ENCODE measurements at places on chromosomes 3 and 15.

- no peak for DNase-seq
Observed at GRCh38 chr15:68298336-68298735, 20.8 kb downstream of the FEM1B start.

DNA sequence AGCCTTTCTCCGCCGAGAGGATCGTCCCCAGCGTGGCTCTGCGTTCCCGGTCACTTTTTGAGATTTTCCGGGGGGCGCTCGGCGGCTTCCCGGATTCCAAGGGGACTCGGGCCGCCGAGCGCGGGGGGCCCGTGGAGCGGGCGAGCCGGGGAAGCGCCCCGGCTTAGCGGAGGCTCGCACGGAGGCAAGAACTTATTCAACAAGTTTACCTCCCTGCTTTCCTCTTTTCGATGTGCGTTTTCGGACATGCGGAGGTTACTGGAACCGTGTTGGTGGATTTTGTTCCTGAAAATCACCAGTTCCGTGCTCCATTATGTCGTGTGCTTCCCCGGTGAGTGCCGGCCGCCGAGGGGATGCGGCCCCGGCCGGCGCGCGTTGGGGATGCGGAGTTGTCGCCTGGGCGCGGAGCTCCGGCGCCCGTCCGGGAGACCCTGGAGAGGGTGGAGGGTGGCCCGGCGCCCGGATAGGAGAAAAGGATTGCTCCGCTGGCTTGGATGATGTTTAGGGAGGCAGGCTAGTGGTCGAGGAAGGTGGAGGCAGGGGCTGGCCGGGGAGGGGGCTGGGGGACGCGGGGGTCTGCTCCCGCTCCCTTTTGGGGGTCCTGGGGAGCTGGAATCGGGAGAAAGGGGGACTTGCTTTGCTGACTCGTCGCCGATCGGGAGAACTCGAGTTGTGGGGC, 810 bp downstream of the PTPRG start:
- DNase-seq = peak; percentile 12

DNA sequence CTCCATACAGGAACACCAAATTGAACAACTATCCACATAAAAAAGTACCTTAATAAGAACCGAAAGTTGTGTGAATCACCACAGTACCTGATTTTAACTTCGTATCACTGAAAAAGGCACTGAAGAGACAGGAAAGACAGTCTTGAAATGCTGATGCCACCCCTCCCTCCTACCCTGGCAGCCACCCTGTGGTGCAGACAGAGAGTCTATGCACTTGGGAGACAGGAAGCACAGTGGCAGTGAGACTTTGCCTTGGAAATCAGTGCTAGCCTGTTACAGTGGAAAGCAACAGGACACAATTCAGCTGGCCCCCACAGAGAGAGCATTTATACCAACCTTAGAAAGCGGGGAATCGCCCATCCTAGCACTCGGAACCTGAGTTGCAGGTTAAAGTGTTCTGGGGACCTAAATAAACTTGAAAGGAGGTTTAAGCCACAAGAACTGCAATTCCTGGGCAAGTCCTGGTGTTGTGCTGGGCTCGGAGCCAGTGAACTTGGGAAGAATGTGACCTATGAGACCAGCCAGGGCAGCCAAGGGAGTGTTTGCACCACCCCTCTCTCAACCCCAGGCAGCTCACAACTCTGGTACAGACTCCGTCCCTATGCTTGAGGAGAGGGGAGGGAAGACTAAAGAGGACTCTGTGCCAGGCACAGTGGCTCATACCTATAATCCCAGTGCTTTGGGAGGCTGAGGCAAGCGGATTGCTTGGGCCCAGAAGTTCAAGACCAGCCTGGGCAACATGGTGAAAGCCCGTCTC, 240.1 kb downstream of the ISL2 start:
- DNase-seq = no peak

- no peak for DNase-seq
Observed at GRCh38 chr3:55218577-55218976, 268.5 kb downstream of the WNT5A start.

GRCh38 chr15:70020229-70020628, 77.5 kb downstream of the TLE3 start:
- no peak for DNase-seq

- no peak for DNase-seq
Observed at GRCh38 chr3:59734061-59734460, 684.2 kb upstream of the CFAP20DC start.

DNA sequence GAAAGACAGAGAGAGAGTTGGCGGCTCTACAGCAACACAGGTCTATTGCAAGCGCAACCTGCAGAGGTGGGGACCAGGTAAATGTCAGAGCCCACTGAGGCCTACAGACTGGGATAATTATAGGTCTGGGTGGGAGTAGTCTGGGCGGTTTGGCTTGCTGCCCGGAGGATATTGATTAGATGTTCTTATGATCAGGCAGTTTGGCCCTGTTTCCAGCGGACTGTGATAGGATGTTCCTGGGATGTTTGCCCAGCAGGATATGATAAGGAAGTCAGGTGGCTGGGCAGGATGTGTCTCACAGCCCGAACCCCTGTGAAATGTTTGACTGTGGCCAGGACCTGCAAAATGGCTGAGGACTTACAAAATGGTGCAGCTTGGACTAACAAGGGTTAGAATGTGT, 364.9 kb downstream of the NAALADL2 start:
- no peak for DNase-seq

DNA sequence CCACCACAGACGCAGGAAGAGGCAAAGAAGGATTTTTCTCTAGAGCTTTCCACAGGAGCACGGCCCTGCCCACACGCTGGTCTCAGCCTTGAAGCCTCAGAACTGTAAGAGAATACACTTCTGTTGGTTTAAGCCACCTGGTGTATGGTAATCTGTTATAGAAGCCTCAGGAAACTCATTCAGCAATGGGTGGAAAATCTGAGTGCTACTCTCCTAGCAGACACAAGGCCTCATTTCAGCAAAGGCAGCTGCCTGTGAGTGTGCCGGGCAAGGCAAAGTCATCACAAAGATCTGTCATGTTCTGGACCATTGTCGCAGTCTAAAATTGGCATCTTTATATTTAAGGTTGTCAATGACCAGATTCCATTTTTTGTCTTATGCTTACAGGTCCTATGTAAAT, 31.0 kb downstream of the ATP10A start:
- no peak for DNase-seq

DNA sequence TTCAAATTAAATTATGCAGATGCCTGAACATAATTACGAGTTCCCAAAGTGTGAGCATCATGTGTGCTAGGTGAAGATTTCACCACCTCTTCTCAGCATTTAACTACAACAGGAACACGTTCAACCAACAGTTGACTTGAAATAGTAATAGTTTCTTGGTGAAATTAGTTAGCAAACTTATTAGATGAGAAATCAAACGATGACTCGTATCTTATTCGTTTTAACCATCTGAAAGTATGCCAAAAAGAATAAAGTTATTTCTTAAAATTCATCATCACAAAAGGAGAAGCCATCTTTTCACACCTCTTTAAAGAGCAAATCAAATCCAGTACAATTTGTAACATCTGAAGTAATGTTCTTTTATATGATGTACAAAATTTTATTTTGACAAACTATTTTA, 2.3 kb downstream of the BNC1 start:
- no peak for DNase-seq

DNA sequence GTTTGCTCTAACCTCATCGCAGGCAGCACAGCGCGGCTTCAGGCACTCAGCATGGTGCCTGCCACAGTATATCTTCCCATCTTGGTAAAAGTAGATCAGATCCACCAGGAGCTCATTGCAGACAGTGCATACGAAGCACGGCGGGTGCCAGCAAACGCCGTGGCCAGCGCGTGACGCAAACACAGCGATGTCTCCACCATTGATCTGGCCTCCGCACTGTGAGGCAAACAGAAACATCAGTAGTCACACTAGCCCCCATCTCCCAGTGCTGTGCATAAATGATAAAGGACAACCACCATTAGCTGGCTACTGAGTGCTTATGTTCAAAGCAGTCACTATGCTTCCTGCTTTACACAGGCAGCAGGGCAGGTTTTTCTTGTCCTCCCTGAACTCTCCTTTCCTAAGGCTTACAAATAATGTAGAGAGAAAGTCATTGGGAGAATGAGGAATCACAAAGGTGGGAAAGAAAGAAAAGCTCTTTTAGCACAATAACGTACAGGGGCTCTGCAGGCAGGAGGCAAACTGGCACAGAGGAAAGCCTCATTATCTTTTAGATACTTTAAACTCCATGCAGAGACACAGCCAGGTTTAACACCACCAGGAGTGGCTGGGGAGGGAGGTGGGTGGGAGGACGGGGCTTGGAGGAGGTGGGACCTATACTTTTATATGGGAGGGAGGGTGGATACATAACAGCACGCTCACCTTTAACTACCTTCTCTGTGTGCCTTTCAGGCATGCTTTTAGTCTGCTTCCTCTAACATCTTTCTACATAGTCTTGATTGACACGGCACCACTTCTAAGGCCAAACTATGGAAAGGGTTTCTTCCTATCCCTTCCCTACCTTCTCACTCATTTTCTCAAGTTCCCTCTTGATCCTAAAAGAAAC, 67.9 kb downstream of the PRICKLE2 start:
- no peak for DNase-seq

- no peak for DNase-seq
Observed at GRCh38 chr15:48702569-48703236, 57.2 kb upstream of the FBN1 start.

DNA sequence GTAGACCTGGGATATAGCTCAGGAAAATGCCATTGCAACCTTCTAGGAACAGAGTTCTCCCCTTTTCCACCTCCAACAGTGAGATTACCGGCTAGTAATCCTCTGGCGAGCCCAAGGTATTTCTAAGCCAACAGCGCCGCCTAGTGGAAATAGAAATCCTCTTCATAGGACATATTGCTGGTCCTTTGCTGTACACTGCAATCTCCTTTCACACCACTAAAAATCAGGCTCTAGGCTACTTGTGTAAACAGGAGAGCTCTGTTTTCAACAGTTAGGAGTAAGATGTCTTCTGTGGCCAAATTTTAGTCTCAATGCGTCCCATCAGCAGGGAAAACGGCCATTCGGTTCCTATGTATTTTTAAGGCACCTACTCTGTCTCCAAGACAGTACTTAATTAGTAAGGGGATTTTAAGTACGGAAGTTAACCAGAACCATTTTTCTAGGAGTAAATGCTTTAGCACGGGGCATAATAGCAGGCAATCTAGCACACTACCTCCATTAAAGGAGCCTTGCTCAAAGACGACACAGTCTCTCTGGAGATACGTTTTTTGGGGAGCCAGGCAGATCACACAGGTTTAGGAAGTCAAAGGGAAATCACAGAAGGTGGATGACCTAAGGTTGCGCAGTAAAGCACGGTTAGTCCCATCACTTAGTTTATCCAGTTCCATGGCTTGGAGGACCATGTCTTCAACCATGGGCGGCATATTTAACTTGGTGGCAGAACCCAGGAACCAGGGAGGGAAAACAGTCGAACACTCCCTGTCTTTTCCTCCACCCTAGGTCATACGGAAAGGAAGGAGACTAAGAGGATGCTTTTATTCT, 43.8 kb downstream of the NCEH1 start:
- no peak for DNase-seq

- no peak for DNase-seq
Observed at GRCh38 chr15:82556315-82557035, 16.2 kb upstream of the RPS17 start.

DNA sequence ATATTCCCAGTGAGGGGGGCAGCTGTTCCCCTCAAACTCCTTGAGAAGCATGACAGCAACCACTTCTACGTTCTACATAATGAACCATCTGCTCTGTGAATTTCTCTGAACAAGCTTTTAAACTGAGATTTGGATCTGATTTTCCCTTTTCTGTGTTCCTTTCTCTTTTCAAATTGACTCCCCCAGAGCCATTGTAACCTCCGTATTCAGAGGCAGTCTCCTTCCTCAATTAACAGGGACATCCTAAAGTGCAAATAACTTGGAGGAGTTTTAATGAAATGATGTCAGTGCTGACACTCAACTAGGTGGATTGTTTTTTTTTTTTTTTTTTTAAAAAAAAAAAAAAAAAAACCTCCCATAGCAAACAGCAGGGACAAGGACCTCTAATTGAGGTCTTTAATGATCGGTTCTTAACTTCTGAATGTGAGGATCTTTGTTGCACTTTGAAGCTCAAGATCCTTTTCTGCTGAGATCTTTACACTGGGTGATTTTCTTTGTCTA, 48.8 kb downstream of the ADAMTS9 start:
- no peak for DNase-seq

DNA sequence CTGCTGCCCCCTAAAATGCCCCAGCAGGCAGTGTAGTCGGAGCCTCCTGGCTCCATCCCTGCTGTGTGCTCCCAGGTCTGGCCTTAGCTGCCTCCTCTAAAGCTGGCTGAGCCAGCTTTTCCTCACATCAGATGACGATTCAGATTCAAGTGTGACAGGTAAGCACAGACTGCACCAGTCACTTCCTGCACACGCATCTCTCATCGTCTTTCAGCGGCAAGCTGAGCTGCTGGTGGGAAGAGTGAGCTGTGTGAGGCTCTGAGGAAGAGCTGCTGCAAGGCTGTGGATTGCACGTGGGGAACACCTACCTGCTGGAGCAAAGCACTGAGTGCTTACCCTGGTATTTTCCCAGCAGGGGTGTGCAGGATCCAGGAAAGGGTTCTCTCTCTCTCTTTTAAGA, 88.4 kb upstream of the RPL32 start:
- no peak for DNase-seq

- DNase-seq = no peak
Observed at GRCh38 chr3:126607214-126607908, 47.6 kb downstream of the TXNRD3 start.

DNA sequence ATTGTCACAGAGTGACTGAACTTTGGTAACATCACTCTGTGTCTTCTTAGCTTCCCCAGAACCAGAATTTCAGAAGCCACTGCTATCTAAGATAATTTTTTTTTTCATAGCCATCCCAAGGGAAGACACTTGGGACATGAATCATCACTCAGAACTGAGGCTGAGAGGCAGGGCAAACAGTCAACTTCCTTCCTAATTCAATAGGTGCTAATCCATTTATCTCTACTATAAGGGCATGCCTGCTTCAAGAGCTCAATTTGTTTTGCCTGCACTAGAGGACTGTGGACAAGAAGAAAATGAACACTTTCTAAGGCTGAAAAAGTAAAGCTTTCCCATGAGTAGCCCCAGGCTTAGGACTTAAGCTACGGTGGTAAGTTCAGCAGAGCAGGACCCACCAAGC, 56.7 kb upstream of the MYRIP start:
- no peak for DNase-seq

DNA sequence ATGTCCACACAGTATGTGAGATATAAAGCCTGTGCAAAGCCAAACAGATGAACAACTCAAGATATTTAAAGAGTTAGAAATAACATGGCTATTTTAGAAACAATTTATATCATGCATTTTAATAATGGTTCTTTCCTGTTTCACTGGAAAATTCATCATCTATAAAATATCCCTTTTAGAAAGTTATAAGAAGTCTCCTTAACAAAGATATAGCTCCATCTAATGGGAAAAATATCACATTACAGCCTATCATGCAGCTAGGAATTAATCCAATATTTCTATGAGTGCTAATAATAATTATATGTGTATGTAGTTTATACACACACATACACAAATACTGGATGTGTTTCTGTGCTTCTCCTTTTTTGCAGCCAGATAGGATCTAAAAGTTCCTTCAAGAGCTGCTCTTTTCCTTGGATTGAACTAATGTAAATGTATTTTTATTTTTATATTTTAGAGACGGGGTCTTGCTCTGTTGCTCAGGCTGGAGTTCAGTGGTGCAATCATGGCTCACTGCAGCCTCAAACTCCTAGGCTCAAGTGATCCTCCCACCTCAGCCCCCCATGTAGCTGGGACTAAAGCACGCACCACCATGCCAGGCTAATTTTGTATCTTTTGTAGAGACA, 21.6 kb downstream of the RPL22L1 start:
- no peak for DNase-seq

- no peak for DNase-seq
Observed at GRCh38 chr15:65245096-65245856, 34.0 kb upstream of the CILP start.
